ENCODE measurements at places on chromosomes 1 and 21. TPM values are rescaled to one million over a fixed set of nuclear protein-coding genes. Genes with fewer than 3 reads are reported as not detected.

NOTCH2 gene
- 133 TPM for total RNA-seq

APOBEC4 gene
- total RNA-seq, result not detected

RGS4 gene
- total RNA-seq, result 3.9 TPM

C1orf115 gene
- total RNA-seq, result 20.6 TPM

FCRLA gene
- 1.4 TPM for total RNA-seq

GPBP1L1 gene
- 148 TPM for total RNA-seq

OLIG2 gene
- total RNA-seq, result not detected

ZNF683 gene
- total RNA-seq, result not detected

GRCh38 chr1:20248971-20249612 lies 41.6 kb upstream of the VWA5B1 start:
- DNase-seq, result no peak

GRCh38 chr21:45591619-45592207 lies 49.5 kb upstream of the SLC19A1 start:
- DNase-seq, result no peak

- DNase-seq, result peak; percentile 95
Measured at GRCh38 chr1:77888081-77888780, at the start of gene NEXN. Gene NEXN, plus strand, starts transcription at chr1:77888624. Its CDS starts 27,483 bp downstream, at chr1:77916107.

- DNase-seq, result no peak
Measured at GRCh38 chr1:54606096-54606989, 17.0 kb downstream of the FAM151A start.

- no peak for DNase-seq
Measured at GRCh38 chr21:45916011-45916840, 65.3 kb upstream of the COL6A1 start.

- peak; percentile 35 for DNase-seq
Measured at GRCh38 chr1:82503822-82504221, 703.1 kb downstream of the ADGRL2 start.

DNA sequence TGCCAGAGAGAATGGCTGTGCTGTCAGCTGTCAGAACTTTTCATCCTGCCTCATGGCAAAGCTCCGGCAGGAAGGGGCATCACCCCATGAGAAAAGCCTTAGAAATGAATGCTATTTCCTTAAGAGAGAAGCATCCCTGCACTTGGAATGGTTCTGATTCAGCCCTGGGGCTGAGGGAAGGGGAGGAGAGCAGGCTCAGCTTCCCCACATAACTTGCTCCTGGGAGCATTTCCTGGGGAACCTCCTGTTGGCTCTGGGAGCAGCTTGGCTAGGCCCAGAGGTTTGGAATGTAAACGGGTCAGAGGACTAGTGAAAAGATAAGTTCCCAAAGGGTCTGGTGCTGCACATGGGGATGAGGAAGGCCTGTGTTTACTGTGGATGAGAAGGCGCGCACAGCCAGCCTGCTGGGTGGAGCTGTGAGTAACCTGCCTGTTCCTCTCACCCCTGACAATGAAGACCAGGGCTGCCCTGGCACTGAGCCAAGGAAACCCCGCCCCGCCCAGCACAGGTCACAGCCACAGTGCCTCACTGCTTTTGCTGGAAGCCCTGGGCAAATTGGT lies 5.0 kb downstream of the PRELP start:
- peak; percentile 41 for DNase-seq

- DNase-seq, result peak; percentile 75
Measured at GRCh38 chr1:231940701-231941100, 314.1 kb downstream of the DISC1 start.

DNA sequence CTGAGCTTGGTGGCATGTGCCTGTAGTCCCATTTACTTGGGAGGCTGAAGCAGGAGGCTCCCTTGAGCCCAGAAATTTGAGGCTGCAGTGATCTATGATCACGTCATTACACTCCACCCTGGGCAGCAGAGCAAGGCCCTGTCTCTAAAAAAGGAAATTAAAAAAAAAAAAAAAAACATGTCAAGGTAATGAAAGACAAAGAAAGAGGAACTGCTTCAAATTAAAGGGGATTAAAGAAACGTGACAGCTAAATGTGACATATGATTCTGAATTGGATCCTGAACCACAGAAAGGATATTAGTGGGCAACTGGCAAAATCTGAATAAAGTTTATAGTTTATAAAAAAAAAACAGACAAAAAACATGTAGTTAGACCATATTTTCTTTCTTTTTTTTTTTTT lies 3.8 kb upstream of the C2CD4D start:
- DNase-seq, result no peak

DNA sequence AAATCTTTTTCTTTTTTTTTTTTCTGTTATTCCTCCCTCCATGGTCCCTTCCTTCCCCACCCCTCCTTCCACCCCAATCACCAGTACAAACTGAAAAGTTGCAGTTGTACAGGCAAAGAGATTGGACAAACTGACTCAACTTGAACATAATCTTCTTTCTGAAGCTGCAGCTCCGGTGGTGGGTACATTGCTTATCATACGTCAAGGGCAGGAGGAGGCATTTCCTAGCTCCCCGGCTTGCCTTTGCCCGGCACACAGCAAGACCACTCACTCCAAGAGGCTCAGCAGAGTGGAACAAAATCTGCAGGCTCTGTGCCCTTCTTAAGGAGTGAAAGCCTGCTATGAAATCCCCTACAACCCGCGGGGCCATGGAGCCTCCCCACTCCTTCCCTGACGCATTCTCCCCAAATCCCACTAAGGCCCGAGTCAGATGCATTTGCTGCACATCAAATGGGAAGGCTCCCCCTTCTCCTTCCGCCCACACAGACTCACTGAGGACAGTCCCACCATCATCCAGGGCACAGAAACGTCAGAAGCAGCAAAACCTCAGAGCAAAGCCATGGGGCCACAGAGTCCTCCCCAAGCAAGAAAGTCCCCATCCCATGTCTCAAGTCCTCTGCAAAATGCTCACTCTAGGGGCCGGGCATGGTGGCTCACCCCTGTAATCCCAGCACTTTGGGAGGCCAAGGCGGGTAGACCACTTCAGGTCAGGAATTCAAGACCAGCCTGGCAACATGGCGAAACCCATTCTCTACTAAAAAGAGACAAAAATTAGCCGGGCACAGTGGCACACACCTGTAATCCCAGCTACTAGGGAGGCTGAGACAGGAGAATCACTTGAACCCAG lies 45.9 kb downstream of the SYF2 start:
- DNase-seq, result peak; percentile 23

DNA sequence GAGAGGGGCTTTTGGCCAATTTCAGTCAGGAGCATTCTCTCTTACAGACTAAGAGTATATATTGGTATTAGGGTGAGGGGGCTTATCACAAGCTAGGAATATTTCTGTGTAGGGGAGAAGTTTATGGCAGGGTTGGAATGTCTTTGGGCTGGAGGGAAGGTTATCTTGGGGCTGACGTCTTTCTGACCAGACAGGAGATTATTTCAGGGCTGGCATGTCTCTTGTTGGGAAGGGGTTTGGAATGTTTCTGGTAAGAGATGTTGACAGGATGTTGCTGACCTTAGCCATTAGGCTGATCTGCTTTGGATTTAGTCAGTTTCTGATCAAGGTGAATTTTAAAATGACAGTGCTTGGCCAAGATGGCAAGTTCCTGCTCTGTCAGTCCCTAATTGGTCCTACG lies 17.8 kb upstream of the HSD3B1 start:
- no peak for DNase-seq

- peak; percentile 58 for DNase-seq
Measured at GRCh38 chr1:203126151-203126865, 1.2 kb upstream of the ADORA1 start.

GRCh38 chr21:18204931-18205330 lies 39.7 kb upstream of the CHODL start:
- DNase-seq, result no peak

DNA sequence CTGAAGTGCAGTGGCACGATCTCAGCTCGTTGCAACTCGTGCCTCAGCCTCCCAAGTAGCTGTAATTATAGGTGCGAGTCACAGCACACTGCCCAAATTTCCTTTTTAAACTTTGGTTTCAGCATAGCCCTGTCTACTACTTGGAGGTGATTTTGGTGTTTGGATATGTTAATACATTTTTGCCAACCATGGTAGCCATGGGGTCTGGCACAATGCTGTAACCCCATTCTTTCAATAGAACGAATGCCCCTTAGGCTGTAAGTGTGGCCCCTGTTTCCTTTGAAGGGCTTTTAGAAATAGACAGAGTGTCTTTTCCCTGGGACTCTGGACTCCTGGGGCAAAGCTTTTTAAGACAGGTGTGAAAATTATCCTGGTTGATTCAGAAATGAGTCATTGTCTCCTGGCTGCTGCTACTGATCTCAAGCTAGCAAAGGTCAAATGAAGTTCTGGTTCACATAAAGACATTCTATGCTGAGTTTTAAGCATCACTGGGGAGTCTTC lies 141.1 kb upstream of the RUNX1 start:
- no peak for DNase-seq

DNA sequence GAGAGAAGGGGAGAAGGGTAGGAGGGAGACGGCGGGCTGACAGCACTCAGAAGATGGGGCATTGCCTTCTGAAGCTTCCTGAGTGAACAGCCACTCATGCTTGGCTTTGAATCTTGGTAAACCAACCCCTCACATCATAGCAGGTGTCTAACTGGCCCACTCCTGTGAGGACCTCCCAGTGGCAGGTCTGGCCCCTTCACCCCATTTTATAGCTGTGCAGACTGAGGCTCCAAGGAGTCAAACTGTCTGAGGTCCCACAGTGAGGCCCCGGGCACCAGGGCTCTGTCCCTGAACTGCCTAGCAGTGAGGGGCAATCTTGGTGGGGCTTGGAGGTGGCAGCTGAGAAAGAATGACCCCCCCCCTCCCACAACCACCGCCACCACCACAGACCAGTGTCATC lies 41.0 kb downstream of the SDC3 start:
- no peak for DNase-seq

GRCh38 chr1:68218490-68218889 lies 13.8 kb downstream of the WLS start:
- no peak for DNase-seq

DNA sequence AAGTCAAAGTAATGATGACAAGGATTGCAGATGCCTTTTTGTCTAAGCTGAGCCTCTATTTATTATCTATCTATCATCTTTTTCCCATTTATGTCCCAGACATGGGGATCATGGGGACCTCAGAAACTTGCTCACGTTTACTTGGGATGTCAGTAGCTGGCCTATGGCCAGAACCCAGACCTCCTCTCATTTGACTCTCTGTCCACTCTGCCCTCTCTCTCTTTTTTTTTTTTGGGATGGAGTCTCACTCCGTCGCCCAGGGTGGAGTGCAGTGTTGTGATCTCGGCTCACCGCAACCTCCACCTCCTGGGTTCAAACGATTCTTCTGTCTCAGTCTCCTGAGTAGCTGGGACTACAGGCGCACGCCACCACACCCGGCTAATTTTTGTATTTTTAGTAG lies 3.7 kb upstream of the ID3 start:
- DNase-seq, result no peak

DNA sequence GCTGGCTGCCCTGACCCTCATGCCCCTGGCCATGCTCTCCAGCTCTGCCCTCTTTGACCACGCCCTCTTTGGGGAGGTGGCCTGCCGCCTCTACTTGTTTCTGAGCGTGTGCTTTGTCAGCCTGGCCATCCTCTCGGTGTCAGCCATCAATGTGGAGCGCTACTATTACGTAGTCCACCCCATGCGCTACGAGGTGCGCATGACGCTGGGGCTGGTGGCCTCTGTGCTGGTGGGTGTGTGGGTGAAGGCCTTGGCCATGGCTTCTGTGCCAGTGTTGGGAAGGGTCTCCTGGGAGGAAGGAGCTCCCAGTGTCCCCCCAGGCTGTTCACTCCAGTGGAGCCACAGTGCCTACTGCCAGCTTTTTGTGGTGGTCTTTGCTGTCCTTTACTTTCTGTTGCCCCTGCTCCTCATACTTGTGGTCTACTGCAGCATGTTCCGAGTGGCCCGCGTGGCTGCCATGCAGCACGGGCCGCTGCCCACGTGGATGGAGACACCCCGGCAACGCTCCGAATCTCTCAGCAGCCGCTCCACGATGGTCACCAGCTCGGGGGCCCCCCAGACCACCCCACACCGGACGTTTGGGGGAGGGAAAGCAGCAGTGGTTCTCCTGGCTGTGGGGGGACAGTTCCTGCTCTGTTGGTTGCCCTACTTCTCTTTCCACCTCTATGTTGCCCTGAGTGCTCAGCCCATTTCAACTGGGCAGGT lies 3.8 kb downstream of the GPR61 start:
- no peak for DNase-seq

DNA sequence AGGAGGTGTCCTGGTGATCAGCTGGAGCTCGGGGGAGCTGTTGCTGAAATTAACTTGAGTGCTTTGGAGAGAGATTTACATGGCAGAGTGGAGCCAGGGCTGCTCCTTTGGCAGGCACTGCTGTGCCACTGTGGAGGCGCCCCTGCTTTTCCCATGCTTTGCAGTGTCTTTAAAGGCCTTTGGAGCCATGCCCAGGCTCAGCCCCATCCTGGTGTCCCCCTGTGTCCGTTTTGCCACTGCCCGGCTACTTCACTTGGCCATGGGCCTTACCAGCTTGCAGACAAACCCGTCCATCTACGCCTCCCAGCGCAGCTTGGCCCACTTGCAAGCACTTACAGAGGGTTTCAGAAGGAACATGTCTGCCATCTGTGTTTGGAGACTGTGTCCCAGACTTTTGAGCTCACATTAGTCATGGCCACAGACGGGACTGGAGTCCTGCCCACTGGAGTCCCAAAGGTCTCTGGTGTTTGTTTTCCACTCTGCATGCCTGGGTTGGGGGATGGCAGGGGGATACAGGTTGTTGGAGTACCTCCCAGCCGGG lies 18.2 kb upstream of the LAMTOR5 start:
- DNase-seq, result peak; percentile 93

DNA sequence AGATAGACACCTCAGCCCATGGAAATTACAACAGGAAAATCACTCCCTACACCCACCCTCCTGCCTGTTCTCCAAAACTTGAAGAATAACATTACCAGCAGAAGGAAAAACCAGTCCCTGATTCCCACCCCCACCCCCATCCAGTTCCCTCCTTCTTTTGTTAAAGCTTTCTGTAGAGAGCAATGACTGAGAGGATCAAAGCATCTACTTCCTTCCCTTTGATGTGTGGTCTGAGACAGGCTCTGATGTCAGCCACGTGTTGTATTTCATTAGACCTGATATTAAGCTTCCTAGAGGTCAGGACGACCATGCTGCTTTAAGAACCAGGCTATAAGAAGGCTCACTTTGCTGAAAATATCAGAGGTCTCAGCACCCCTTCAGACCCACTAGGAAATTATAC lies 73.9 kb upstream of the HAO2 start:
- no peak for DNase-seq

DNA sequence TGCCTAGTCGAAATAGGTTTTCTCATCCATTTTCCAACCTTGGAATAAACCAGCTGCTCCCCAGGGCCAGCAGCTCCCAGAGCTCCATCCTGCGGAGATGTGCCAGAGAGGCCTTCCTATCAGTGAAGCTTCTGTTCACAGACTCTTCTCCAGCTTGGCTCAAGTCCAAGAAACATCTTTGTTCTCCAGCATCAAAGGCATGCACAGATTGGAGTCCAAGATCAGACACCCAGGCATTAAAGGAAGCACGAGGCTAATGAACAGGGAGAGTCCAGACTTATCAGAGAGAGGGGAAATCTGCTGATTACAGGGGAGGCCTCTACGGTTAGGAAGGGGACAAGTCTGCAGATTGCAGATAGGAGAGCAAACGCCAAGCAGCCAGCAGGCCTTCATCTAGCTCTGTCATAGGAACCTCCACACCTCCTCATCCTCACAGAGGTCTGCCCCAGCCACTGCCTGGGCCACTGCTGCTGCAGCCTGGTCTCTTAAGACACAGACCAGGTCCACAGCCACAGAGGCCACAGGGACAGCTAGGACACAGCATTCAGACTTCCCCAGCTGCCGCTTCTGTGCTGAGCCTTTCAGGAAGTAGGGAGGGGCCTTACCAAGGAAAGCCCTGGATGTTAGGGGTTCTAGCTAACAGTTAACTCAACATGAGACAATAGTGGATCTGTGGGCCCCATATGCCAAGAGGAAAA lies 3.4 kb downstream of the PRR9 start:
- peak; percentile 36 for DNase-seq

- DNase-seq, result no peak
Measured at GRCh38 chr1:88661951-88662699, 21.9 kb upstream of the PKN2 start.

GRCh38 chr1:43565600-43566360 lies 35.1 kb downstream of the PTPRF start:
- peak; percentile 85 for DNase-seq
